ENCODE measurements at places on chromosomes 2 and 18. TPM values are rescaled to one million over a fixed set of nuclear protein-coding genes. Genes with fewer than 3 reads are reported as not detected.

CDK5R2 gene
- total RNA-seq: not detected

GRCh38 chr2:169546756-169547155, 26.9 kb downstream of the FASTKD1 start:
- no peaks in the 10 kb centered on the region for H3K4me1 ChIP-seq
- no peaks in the 10 kb centered on the region for H3K36me3 ChIP-seq
- no peak overlapping the region for H3K27ac ChIP-seq

DNA sequence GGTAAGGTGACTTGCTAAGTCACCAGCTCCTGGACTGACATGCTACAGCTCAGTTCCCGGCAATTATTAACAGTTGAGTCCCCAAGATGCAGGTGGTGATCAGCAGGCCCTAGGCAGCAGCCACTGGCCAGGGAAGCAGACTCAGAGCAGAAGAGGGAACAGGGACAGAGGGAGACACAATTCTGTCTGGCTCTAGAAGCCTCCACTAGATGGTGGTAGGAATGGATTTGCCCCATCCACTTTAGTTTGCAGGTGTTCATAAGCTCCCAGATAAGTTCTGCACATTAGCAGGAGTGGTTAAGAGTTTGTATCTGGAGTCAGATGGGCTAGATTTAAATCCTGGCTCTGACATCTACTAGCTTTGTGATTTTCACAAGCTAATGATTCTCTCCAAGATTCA, 25.5 kb upstream of the SLC1A4 start:
- H3K4me3 ChIP-seq: no peak overlapping the region
- H3K27me3 ChIP-seq: no peaks in the 10 kb centered on the region
- DNase-seq: no peak

DNA sequence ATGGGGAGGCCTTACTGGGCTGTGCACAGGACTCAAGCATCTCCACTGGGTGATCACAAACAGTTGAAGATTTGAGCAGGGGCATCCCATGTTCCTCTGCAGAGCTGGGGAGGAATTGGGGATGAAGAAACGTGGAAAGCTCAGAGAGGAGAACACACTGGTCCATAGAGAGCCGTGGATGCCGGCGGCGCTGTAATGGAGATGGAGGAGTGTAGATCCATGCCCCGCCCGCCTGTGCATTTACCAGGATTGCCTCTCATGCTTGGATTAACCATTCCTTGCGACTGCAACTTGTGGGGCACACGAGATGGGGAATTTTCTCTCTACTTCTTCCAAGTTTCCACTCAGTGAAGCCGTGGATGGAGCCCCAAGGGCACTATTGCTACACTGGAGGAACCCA, 115.9 kb downstream of the NCK2 start:
- peaks cover 100% of the 10 kb centered on the region for H3K4me1 ChIP-seq
- no peak for DNase-seq
- peaks cover 5% of the 10 kb centered on the region for H3K36me3 ChIP-seq

DNA sequence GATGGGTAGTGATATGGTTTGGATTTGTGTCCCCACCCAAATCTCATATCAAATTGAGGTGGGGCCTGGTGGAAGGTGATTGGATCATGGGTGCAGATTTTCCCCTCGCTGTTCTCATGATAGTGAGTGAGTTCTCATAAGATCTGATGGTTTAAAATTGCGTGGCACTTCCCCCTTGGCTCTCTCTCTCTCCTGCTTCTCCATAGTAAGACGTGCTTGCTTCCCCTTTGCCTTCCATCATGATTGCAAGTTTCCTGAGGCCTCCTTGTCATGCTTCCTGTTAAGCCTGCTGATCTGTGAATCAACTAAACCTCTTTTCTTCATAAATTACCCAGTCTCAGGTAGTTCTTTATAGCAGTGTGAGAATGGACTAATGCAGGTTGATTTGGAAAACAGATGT, 223.2 kb upstream of the APCDD1 start:
- no peak overlapping the region for H3K27ac ChIP-seq
- H3K4me1 ChIP-seq: no peaks in the 10 kb centered on the region
- H3K27me3 ChIP-seq: no peaks in the 10 kb centered on the region
- no peak overlapping the region for H3K4me3 ChIP-seq
- no peak for DNase-seq
- H3K36me3 ChIP-seq: no peaks in the 10 kb centered on the region

NAT8 gene
- total RNA-seq: not detected

KCNK3 gene
- not detected for total RNA-seq

CENPA gene
- 0.32 TPM for total RNA-seq

GRCh38 chr2:62705859-62706720, 577 bp downstream of the EHBP1 start:
- H3K4me1 ChIP-seq: peaks cover 43% of the 10 kb centered on the region
- DNase-seq: peak; percentile 52
- H3K36me3 ChIP-seq: no peaks in the 10 kb centered on the region
- peak overlapping the region; percentile 38 for H3K4me3 ChIP-seq

- H3K27me3 ChIP-seq: no peaks in the 10 kb centered on the region
- peak overlapping the region; percentile 52 for H3K27ac ChIP-seq
Observed at GRCh38 chr2:25822190-25823117, 55.8 kb downstream of the ASXL2 start.

DNA sequence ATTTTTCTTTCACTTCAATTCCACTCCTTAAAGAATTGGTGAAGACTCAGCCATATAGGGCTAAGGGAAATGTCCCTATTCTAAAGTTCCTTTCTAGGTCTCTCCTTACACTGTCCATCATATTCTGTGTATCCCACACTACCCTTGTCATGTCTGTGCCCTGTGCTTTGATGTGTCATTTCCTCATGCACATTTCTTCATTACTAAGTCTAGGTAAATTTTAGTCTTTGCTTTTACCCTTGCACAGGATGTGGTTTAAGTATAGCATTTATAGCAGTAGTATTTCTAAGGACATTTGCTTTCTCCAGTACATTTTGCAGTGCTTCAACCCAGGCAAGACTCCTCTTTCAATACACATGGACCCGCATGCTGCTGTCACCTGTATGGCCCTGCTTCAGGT, 221.5 kb upstream of the ACVR2A start:
- H3K4me3 ChIP-seq: no peak overlapping the region
- peak; percentile 43 for DNase-seq
- no peaks in the 10 kb centered on the region for H3K36me3 ChIP-seq
- no peaks in the 10 kb centered on the region for H3K27me3 ChIP-seq
- peaks cover 22% of the 10 kb centered on the region for H3K4me1 ChIP-seq

TMBIM1 gene
- total RNA-seq: 144 TPM

DNA sequence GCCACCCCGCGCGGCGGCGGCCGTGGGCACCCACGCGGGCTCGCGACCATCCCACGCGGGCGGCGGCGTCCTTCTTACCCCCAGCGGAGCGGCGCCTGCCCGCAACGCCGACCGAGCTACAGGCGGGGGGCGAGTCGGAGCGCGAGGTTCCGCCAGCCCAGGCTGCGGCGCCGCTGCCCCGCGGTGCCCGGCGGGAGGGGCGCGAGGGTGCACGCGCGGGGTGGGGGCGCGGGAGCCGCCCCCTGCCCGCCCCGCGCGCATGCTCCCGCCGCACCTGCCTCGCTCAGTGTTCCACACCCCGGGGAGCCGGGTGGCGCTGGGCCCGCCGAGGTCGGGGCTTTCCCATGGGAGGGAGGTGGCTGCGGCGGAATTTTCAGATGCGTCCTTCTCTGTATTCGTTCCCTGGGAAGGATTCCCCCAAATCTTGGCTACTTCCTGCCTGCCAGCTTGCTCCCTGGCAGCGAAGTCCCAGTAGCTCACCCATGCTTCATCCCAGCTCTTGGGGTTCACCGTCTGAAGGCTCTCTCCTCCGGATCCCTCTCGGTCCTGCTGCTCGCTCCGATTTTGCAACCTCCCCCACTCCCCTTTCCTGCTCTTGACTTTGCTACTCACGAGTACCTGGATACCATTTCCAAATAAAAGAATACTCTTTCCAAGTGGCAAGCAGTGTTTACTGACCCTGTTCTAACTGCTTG, at the start of gene L3MBTL4:
L3MBTL4 (minus strand) TSS at position 189 of the 695 bp plus-strand sequence. CDS start 103,286 bp downstream, outside the sequence.
- no peak for DNase-seq
- H3K4me1 ChIP-seq: no peaks in the 10 kb centered on the region
- no peak within 1 kb of the TSS for H3K4me3 ChIP-seq
- no peaks in the 10 kb centered on the region for H3K36me3 ChIP-seq
- H3K27me3 ChIP-seq: peaks cover 10% of the 10 kb centered on the region

- H3K4me1 ChIP-seq: peaks cover 84% of the 10 kb centered on the region
- no peak for DNase-seq
- H3K4me3 ChIP-seq: no peak overlapping the region
Observed at GRCh38 chr2:113910967-113911678, 21.2 kb downstream of the ACTR3 start.

DNA sequence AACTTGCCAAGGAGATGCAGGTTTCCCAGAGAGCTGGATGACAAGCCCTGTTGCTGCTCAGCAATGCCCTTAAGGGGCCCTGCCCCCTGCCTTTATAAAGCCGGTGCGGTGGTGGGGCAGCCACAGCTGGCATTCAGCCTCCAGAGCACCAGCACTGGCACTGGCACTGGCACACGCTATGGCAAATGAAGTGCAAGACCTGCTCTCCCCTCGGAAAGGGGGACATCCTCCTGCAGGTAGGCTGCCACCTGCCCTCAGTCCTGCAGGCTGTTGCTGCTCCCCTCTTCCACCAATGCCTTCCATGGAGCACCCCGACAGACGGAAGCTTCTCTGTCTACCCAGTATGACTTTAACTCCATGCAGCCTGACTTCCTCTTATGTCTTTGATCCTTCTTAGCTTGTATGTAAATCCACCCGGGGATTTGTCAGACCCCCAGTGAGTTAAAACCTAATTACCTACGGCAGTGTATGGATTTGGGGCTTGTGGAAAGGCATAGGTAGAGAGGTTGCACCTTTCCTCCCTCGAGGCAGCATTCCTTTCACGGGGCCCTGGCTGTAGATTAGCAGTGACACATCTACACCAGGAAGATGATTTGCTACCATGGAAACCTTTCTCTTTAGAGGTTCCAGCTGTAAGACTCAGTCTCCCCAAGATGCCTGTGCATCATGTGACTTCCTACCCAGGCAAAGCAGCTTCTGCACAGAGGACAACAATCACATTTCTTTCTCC, at the start of gene DAPL1:
DAPL1 (plus strand) TSS at position 123 of the 730 bp plus-strand sequence; CDS start at position 179, 56 bp downstream.
- H3K27me3 ChIP-seq: no peaks in the 10 kb centered on the region
- no peak for DNase-seq
- no peak within 1 kb of the TSS for H3K4me3 ChIP-seq
- no peaks in the 10 kb centered on the region for H3K4me1 ChIP-seq
- no peaks in the 10 kb centered on the region for H3K36me3 ChIP-seq

DNA sequence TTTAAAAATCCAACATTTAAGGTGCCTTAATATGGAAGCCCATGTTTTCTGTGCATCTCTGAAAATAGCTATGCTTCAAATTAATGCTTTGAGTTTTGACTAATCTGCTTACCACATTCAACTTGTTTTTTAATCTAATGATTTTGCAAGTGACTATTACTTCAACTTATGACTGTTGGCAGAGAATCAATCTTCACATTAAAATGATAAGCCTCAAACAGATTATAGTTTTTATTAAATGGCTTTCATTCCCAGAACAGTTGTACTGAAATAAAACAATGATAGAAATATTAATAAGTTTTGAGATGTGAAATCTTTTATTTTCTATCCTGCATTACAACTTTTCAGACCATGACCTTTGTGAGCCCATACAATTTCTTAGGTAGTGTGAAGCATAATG, 347.5 kb downstream of the ZNF804A start:
- no peak overlapping the region for H3K27ac ChIP-seq
- H3K4me3 ChIP-seq: no peak overlapping the region
- no peaks in the 10 kb centered on the region for H3K4me1 ChIP-seq

GRCh38 chr2:173862612-173863217, 102.5 kb downstream of the SP3 start:
- DNase-seq: no peak
- no peaks in the 10 kb centered on the region for H3K4me1 ChIP-seq
- H3K27ac ChIP-seq: no peak overlapping the region
- H3K27me3 ChIP-seq: no peaks in the 10 kb centered on the region
- H3K36me3 ChIP-seq: no peaks in the 10 kb centered on the region

IL36B gene
- not detected for total RNA-seq

GRCh38 chr2:36777788-36778187, 81.3 kb downstream of the VIT start:
- H3K4me1 ChIP-seq: no peaks in the 10 kb centered on the region
- H3K27me3 ChIP-seq: no peaks in the 10 kb centered on the region
- no peak for DNase-seq
- H3K27ac ChIP-seq: no peak overlapping the region
- no peak overlapping the region for H3K4me3 ChIP-seq

DNA sequence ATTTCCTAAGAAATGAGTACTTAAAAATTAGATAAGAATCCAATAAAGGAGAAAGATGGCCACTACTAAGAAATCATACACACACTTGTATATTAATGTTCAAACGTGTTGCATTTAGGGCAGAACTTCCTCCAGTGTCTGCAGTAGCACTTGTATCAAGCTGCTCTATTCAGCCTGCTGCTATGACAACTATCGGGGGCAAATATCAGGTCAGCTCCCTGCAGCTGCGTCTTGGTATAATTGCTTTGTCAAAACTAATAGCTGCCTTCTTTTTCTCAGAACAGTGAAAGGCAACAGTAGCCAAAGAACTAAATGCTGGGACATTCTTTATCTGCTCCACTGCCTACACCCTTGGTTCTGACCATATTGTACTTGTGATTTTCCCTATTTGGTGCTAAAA, 300.7 kb downstream of the NOL4 start:
- no peak overlapping the region for H3K27ac ChIP-seq
- H3K36me3 ChIP-seq: no peaks in the 10 kb centered on the region
- DNase-seq: no peak
- no peak overlapping the region for H3K4me3 ChIP-seq

DNA sequence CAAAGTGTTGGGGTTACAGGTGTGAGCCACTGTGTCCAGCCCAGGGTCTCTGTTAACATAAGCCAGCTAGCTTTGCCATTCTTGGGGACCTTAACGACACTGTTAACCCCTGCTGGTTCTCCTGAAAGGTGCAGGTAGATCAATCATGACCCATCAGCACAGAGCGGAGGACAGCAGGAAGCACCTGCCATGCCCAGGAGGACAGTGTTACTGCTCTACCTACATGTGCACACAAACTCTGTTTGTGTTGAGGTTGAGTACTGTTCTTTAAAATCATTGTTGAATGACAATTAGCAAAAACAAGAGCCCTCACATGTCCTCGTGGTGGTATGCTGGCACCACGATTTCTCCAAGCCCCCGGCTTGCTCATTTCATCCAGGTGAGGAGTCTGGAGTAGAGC, 120.9 kb downstream of the FAM210A start:
- no peak overlapping the region for H3K4me3 ChIP-seq
- no peaks in the 10 kb centered on the region for H3K27me3 ChIP-seq
- H3K36me3 ChIP-seq: no peaks in the 10 kb centered on the region
- no peak for DNase-seq
- H3K27ac ChIP-seq: no peak overlapping the region
- H3K4me1 ChIP-seq: peaks cover 20% of the 10 kb centered on the region

GRCh38 chr2:160293391-160294091, 93.5 kb upstream of the ITGB6 start:
- no peak overlapping the region for H3K4me3 ChIP-seq
- no peaks in the 10 kb centered on the region for H3K27me3 ChIP-seq
- DNase-seq: no peak
- H3K27ac ChIP-seq: no peak overlapping the region
- H3K36me3 ChIP-seq: peaks cover 4% of the 10 kb centered on the region

- no peaks in the 10 kb centered on the region for H3K4me1 ChIP-seq
- no peak overlapping the region for H3K4me3 ChIP-seq
- no peak for DNase-seq
- no peak overlapping the region for H3K27ac ChIP-seq
Observed at GRCh38 chr2:20065885-20066602, 14.6 kb upstream of the LAPTM4A start.

- no peaks in the 10 kb centered on the region for H3K4me1 ChIP-seq
- H3K36me3 ChIP-seq: no peaks in the 10 kb centered on the region
- no peak overlapping the region for H3K4me3 ChIP-seq
- H3K27ac ChIP-seq: no peak overlapping the region
- no peak for DNase-seq
- H3K27me3 ChIP-seq: no peaks in the 10 kb centered on the region
Observed at GRCh38 chr2:118122594-118123281, 34.5 kb downstream of the INSIG2 start.

All from CD4-positive, alpha-beta memory T cell (primary cell).